ENCODE measurements at places on chromosomes 5 and 9. TPM values are rescaled to one million over a fixed set of nuclear protein-coding genes. Genes with fewer than 3 reads are reported as not detected.

DNA sequence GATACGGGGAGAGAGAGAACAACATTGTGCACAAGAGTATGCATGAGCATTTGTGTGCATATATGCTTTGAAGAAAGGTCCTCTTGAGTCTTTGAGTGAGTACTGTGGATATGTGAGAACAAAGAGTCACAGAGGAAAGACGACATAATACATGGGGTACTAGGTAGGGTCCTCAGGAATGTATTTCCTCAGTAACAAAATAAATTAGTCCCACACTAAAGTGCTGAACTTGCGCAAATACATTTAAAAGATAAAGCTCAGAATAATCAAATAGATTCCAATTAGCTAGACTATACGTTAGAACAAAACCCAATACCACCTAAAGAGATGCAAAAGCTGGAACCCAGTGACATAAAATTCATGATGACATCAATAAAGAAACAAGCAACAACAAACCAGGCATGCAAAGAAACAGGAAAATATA is 70.8 kb downstream of the RAPGEF6 start:
- DNase-seq, result no peak

GRCh38 chr5:1545126-1545804 is 21.5 kb upstream of the LPCAT1 start:
- no peak for DNase-seq

DNA sequence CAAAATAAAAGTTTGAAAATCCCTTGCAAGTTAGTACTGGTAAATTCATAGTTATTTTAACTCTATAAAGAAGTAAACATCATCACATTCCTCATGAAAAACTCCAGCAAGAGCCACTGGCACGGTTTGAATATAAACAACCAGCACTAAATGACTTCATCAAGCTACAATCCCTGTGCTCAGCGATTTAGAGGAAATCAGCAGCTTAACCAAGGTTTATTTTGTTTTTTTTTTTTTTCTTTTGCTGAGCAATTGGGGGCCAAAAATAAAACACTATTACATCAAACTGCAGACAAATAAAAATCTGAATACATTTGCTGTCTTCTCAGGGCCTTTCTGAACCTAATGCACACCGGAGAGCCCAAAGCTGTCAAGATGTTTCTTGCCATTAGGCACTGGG is 106.2 kb upstream of the SLC24A2 start:
- DNase-seq, result no peak

BTNL8 gene
- polyA plus RNA-seq, result not detected

GRCh38 chr5:86880785-86881492 is 263.2 kb downstream of the COX7C start:
- DNase-seq, result peak; percentile 84

- DNase-seq, result peak; percentile 48
These were observed 51.2 kb downstream of the MRPS27 start for GRCh38 chr5:72268753-72269410.

GRCh38 chr9:27387722-27388121 is 90.8 kb upstream of the EQTN start:
- no peak for DNase-seq

PCDHGA4 gene
- 0.49 TPM for polyA plus RNA-seq

DNA sequence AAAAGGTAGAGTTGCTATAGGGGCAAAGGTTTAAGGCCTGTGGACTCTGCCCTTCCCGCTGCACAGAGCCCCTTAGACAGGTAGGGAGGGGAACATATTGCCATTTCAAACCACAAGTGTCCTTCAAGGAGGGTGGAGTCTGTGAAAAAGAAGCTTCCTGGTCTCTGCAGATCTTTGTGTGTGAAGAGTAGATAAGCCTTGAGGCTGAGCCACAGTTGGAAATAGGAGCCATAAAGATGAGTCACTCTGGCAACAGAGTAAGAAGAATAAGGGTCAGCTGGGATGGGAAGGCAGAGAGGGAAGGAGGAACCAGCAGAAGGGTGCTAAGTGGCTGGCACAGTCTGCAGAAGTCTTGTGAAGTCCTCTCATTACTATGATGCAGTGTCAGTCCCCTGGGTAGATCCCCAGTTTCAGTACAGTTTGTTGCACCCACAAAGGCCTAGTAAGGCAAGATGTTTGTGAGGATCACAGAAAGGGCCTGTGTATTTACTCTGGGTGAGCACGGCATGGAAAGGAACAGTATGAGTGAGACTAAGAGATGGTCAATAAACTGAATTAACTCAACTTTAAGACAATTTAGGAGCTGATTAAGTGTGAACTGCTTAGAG is 18.1 kb downstream of the GRXCR2 start:
- DNase-seq, result peak; percentile 23

DNA sequence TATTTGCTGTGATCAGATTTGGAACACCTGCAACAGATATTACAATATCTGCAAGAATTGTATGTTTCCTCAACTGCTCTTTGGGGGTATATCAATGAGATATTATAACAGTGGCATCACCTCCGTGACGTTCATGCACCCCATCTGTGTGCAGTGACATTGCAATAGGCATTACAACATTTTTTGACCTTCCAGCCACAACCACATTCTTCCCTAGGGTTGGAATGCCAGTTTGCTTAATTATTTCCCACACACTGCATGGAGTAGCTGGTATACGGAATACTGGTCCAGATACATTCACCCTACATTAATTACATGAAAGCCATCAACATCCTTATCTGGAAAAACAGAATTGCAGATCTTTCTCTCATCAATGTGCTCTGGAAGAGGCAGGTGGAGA is 42.3 kb downstream of the FBXO4 start:
- DNase-seq, result no peak

NRG2 gene
- not detected for polyA plus RNA-seq

GRCh38 chr5:37198061-37198460 is 51.1 kb downstream of the CPLANE1 start:
- no peak for DNase-seq

DNA sequence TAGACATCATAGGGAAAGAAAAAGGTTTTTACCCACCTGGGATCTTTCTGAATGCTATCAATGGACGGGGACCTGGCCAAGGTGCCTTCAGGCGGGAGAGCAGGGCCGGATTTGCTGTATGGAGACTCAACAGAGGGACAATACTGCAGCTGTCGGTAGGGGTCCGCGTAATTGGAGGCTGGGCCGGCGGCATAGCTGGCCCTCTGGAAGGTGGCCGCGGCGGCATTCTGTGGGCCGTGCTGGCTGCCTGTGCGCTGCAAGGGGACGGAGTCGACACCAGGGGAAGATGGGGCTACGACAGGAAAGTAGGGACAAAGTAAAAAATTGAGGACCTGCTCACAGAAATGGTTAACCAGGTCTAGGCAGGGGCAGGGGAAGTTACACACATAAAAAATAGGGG is 557.9 kb downstream of the CTNND2 start:
- no peak for DNase-seq

DNA sequence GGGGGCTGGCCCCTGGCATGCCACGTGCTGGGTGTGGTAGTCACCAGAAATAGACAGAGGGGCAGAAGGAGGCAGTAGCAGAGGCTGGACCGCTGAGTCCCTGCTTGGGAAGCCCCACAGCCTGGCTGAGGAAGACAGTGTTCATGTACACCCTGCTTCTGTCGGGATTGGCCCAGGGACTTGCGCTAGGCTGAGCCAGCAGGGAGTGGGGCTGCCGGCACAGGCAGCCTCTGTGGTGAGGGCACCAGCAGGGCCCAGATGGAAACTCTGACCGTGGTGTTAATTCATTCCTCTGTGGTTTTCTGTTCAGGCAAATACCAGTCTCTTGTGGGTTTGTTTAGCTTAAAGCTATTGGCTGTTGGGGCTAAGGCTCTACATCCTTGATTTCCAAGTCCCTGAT is 108.6 kb upstream of the RAD23B start:
- no peak for DNase-seq

GRCh38 chr9:38033941-38034340 is 35.1 kb downstream of the SHB start:
- DNase-seq, result no peak

TENT4A gene
- 6.3 TPM for polyA plus RNA-seq

ARID3C gene
- not detected for polyA plus RNA-seq

Measured in HepG2 (cell line).